Stomach (tissue), 19 donors: ENCODE measurements at places on chromosomes 3 and 15. TPM values are rescaled to one million over a fixed set of nuclear protein-coding genes. Genes with fewer than 3 reads are reported as not detected.

Gene SLC28A2
- 0.06 TPM for polyA plus RNA-seq

Gene TERC
- not detected for polyA plus RNA-seq

Gene IQCF5
- not detected for polyA plus RNA-seq

Gene KIF9
- 12.8 TPM for polyA plus RNA-seq

Gene TNFAIP8L3
- 9.3 TPM for polyA plus RNA-seq

Gene SLC24A5
- polyA plus RNA-seq, result not detected

Gene MORF4L1
- 260 TPM for polyA plus RNA-seq

Gene TRPC1
- 2.7 TPM for polyA plus RNA-seq

Gene VGLL4
- polyA plus RNA-seq, result 33.9 TPM

Gene ANKRD34C
- polyA plus RNA-seq, result not detected

Gene ILDR1
- polyA plus RNA-seq, result not detected

Gene TMC3
- not detected for polyA plus RNA-seq

Gene SEMA7A
- 3.5 TPM for polyA plus RNA-seq

Gene ARGFX
- polyA plus RNA-seq, result not detected

Gene COPS2
- 68.1 TPM for polyA plus RNA-seq

Gene FOXB1
- not detected for polyA plus RNA-seq

Gene CIB1
- 158 TPM for polyA plus RNA-seq

Gene LMAN1L
- not detected for polyA plus RNA-seq

Gene SPINT1
- 52.3 TPM for polyA plus RNA-seq

Gene ZNF80
- polyA plus RNA-seq, result not detected

Gene SST
- 142 TPM for polyA plus RNA-seq

Gene FANCD2OS
- polyA plus RNA-seq, result not detected

Gene SNX22
- 3.1 TPM for polyA plus RNA-seq

Gene SCG5
- polyA plus RNA-seq, result 1.4 TPM

Gene RLBP1
- not detected for polyA plus RNA-seq

Gene TEX9
- polyA plus RNA-seq, result 3.8 TPM

Gene ACTRT3
- 0.76 TPM for polyA plus RNA-seq

Gene LRRC3B
- 1.5 TPM for polyA plus RNA-seq

Gene RTP3
- polyA plus RNA-seq, result not detected
